DND-41 (cell line): ENCODE measurements at places on chromosomes 7 and 10.
A peak's percentile ranks its signal among the peaks of the same experiment; 100 is the strongest.

GRCh38 chr10:43204042-43204942 lies 62.6 kb downstream of the RASGEF1A start:
- no peak for DNase-seq

DNA sequence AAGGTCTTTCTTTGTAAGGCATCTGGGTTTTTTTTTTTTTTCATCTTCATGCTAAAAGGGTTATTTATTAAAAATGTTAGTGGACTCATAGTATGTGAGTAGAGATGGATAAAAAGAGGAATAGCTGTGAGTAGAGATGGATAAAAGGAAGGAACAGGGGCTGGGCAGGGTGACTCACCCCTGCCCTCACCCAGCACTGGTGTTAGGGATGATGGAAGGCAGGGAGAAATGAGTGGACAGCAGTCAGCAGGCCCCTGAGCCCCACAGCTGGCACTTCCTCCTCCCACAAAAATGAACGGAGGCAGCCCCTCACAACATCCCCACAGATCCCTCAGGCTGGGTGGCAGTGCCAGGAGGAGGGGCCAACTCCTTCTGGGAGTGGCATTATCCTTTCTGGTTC lies 39.3 kb downstream of the ANTXRL start:
- no peak for DNase-seq

DNA sequence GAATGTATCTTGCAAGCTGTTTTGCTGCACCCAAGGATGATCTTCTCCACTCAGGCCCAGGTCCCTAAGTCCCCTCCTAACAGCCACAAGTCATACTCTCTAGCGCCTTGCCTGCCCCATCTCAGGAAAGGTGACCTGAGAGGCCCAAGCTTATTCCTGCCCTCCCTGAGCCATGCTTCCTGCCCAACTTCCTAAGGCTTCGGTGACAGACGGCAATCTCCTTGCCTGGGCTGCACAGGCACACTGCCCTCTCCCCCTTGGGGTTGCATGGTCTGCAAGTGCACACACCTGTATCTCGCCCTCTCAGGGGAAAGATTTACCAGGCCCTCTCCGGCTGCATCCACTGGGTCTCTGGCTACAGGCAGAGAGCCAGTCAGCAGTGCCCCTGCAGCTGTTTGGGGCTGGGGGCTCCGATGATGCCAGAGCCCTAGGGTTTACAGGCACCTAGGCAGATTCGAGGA lies 771 bp upstream of the ADIRF start:
- no peak for DNase-seq

- DNase-seq, result no peak
Measured at GRCh38 chr10:75260990-75261389, 25.2 kb upstream of the COMTD1 start.

DNA sequence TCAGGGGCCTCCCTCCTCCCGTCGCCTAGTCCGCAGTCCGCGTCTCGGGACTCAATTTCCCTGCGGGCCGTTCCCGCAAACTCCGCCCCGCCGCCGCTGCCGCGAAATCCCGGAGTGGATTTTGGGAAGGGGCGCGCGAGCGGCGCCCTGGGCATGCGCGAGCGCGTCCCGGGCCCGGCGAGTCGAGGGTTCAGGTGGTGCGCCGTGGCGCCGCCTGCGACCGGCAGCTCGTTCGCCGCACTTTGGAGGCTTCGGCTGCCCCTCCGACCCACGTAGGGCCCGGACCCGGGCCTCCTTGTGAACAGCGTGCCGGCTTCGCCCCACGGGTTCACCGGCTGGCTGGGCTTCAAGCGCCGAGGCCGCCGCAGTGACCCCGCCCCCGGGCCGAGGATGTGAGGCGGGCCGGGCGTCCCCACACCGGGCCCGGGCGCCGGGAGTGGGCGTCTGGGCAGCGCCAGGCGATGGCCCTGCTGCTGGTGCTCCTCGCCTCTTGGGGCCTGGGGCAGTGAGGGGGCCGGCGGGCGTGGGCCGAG lies at the start of gene PLEKHA8:
Gene PLEKHA8, plus strand, starts transcription at position 197 of the 533 bp plus-strand sequence. CDS start 351 bp downstream, outside the sequence.
- DNase-seq, result peak; percentile 92

DNA sequence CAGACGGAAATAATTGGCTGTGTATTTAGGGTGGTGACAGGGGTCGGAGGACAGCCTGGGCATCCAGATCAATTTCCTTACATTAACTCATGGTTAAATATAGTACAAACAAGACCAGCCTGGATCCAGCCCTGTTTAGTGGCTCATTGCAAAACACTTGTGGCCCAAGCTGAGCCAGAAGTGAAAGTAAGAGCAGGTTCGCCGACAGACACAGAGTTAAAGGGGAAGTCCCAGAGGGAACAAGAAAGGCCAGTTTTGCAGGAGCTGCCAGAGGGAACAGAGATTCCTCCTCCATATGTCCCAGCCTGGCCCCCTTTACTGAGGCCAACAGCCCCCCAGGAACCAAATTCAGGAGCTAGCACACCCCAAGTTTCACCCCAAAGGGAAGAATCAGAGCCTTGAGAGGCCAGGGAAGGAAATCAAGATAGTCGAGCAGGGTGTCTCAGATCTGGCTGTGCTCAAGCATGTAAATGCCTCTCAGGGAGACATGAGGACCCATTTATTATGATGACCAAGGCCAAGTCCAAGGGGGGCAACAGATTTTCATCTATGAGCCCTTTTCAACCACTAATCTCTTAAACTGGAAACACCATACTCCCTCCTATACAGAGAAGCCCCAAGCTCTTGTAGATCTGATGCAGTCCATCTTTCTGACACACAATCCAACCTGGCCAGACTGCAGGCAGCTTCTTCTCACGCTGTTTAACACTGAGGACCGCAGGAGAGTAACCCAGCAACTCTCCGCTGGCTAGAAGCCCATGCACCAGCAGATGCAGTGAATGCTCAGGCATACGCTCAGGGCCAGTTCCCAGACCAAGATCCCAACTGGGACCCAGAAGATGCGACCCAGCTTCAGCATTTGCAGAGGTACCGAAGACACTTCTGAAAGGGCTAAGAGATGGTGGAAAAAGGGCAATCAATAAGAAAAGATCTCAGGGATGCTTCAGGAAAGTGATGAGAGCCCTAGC lies 15.9 kb upstream of the ADCK2 start:
- DNase-seq, result peak; percentile 67

GRCh38 chr7:129146237-129146979 lies 1.9 kb downstream of the TSPAN33 start:
- DNase-seq, result no peak

- DNase-seq, result no peak
Measured at GRCh38 chr10:126209451-126209850, 178.8 kb downstream of the ADAM12 start.

DNA sequence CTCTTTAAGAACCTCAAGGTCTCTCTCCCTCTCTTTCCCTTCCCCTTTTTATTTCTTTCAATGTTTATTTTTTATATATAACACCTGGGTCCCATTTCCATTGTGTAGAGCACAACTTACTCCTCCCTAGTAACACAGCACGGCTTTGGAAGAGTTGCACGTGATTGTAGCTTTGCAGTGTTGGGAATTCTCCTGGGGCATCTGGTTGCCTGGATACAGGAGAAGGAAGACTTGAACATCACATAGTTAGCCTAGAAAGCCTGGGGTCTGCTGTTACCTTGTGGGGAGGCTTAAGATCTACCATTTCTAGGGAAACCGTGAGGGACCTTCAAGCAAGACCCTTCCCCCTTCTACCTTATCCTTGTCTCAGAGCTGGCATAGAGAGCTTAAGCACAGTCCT lies 41.1 kb upstream of the NFKB2 start:
- DNase-seq, result no peak

DNA sequence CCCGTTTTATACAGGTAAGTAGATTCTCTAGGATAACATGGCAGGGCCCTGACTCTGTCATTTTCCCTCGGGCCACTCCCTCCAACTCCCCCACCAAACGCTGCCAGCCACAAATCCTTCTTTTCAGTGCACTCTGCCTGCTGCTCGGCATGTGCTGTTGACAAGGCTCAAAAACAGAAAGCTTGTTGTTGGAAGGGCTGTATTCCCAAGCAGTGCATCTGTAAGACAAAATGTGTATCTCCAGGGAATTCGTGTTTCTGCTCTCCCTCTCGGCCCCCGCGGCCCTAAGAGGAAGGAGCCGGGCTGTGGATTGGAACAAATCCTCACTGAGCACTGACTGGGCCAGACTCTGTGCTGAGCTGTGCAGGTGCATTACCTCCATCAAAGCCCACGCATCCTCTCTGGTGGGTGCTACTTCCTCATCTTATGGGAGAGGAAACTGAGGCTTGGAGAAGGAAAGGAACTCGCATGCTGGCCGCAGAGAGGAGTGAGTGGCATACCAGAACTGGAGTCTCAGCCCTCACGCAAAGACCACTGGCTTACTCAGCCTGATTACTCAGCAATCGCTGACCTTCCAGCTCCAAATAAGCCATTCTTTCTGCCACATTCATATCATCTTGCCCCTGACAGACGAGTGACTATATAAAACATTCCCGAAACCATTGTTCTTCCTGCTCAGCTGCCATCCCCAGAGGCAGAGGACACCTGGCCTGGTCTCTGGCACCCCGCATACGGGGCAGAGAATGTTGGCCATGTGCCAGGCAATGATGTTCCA lies 33.5 kb upstream of the ENO4 start:
- DNase-seq, result no peak

- DNase-seq, result no peak
Measured at GRCh38 chr7:105887569-105888189, 11.3 kb upstream of the ATXN7L1 start.

GRCh38 chr10:56728349-56728748 lies 367.3 kb upstream of the ZWINT start:
- DNase-seq, result no peak

GRCh38 chr7:157579425-157579824 lies 242.6 kb downstream of the DNAJB6 start:
- no peak for DNase-seq
